ENCODE measurements at places on chromosomes 1 and 21.

DNA sequence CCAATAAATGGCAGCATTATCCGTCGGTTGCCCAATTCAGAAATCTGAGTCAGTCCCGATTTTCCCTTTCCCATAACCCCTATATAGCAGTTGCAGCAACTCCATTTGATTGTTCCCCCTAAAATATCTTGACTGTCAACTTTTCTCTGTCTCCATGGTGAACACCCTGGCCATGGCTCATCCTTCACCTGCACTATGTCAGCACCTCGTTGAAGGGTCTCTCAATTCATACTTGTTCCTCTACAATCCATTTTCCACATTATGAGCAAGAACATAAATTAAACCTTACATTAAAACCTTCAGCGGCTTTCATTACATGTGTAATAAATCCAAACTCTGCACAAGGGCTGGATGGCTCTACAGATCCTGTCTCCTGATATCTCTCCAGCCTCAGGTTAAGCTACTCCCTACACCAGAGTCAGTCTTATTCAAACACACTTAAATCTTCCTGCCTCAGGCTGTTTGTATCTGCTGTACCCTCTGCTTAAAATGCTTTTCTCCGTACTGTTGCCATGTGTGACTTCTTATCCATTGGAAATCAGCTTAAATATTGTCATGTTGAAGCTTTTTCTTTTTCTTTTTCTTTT is 87.3 kb downstream of the BACH1 start:
- no peak for DNase-seq

DNA sequence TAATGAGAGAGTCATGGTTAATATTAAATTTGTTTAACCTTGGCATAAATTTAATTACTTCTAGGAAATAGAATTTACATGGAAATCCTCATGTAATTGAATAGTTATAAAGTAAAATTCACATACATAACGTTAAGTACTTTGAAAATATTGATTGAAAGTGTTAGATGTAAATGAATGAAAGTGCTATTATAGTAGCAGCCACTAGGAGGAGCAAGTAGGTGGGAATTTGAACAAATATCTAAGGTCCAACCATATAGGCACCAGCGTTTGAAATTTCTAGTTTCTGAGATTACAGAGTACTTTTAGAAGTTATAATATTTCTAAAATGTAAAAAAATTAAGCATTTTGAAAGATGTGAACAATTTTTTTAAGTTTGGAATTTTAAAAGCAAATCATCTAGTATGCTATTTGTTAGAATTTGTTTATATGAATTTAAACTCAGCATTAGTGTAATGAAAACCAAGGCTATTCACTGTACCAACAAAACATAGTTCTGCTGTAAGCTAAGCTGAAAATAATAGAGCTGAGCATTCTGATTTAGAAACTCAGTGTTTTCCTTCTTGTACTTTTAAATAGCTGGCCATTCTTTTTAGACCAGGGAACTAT is 3.3 kb downstream of the B3GALT2 start:
- no peak for DNase-seq

GRCh38 chr1:4658643-4659628 is 4.5 kb downstream of the AJAP1 start:
- no peak for DNase-seq

GRCh38 chr1:201450721-201451291 is 18.2 kb downstream of the PHLDA3 start:
- no peak for DNase-seq

GRCh38 chr1:78831731-78832360 is 174.7 kb downstream of the ADGRL4 start:
- no peak for DNase-seq

- DNase-seq = no peak
These were observed 70.3 kb upstream of the RGL1 start for GRCh38 chr1:183734543-183735036.

Measured in activated CD8-positive, alpha-beta memory T cell treated with anti-CD3 and anti-CD28 coated beads for 48 hours (primary cell).